ENCODE measurements at places on chromosomes 11 and 22. TPM values are rescaled to one million over a fixed set of nuclear protein-coding genes. Genes with fewer than 3 reads are reported as not detected.

SIRT3 gene
- total RNA-seq = 2.3 TPM

NCR3LG1 gene
- 0.13 TPM for total RNA-seq

MTCH2 gene
- 130 TPM for total RNA-seq

CCND1 gene
- total RNA-seq = 579 TPM

BIK gene
- 1.4 TPM for total RNA-seq

ABCG4 gene
- total RNA-seq = 0.05 TPM

HOATZ gene
- total RNA-seq = not detected

PLAAT2 gene
- total RNA-seq = 0.39 TPM

OR5L2 gene
- total RNA-seq = not detected

RFPL2 gene
- not detected for total RNA-seq

CRYBB3 gene
- not detected for total RNA-seq

APLNR gene
- not detected for total RNA-seq

DCHS1 gene
- 12.0 TPM for total RNA-seq

FGF19 gene
- 10.3 TPM for total RNA-seq

OR52N4 gene
- not detected for total RNA-seq

NLRP14 gene
- total RNA-seq = not detected

HPX gene
- not detected for total RNA-seq

SNRPD3 gene
- 193 TPM for total RNA-seq

CLTCL1 gene
- total RNA-seq = 7.3 TPM

INPP5J gene
- total RNA-seq = 0.13 TPM

MFRP gene
- not detected for total RNA-seq

ZBTB16 gene
- not detected for total RNA-seq

SLC22A9 gene
- total RNA-seq = not detected

MUC2 gene
- not detected for total RNA-seq

TSPO gene
- 396 TPM for total RNA-seq

APOL4 gene
- not detected for total RNA-seq

MIOX gene
- not detected for total RNA-seq

RIC3 gene
- total RNA-seq = not detected

KCNC1 gene
- not detected for total RNA-seq

GLYAT gene
- total RNA-seq = not detected

ANKK1 gene
- not detected for total RNA-seq

SPON1 gene
- total RNA-seq = 24.6 TPM

PKDREJ gene
- total RNA-seq = not detected

FBLN1 gene
- 38.8 TPM for total RNA-seq

FDXACB1 gene
- total RNA-seq = 3.7 TPM

ANKRD49 gene
- 12.5 TPM for total RNA-seq

POU2AF2 gene
- not detected for total RNA-seq

RAB38 gene
- total RNA-seq = not detected

FAM227A gene
- total RNA-seq = 0.42 TPM

OR52I1 gene
- not detected for total RNA-seq

RAB36 gene
- total RNA-seq = 0.42 TPM

MN1 gene
- total RNA-seq = 4.5 TPM

CDC42EP2 gene
- 16.6 TPM for total RNA-seq

PRDM11 gene
- total RNA-seq = 6.7 TPM

IFT27 gene
- 22.6 TPM for total RNA-seq

ARFGAP2 gene
- total RNA-seq = 134 TPM

ARHGAP32 gene
- total RNA-seq = 3.3 TPM

HYOU1 gene
- 128 TPM for total RNA-seq

HTR3B gene
- not detected for total RNA-seq

GAL gene
- total RNA-seq = not detected
